ENCODE measurements at places on chromosomes 2 and 18.

- DNase-seq, result no peak
These were observed 87.1 kb upstream of the RAB6C start for GRCh38 chr2:129892360-129892759.

GRCh38 chr2:11786191-11786590 lies 39.8 kb downstream of the LPIN1 start:
- no peak for DNase-seq

DNA sequence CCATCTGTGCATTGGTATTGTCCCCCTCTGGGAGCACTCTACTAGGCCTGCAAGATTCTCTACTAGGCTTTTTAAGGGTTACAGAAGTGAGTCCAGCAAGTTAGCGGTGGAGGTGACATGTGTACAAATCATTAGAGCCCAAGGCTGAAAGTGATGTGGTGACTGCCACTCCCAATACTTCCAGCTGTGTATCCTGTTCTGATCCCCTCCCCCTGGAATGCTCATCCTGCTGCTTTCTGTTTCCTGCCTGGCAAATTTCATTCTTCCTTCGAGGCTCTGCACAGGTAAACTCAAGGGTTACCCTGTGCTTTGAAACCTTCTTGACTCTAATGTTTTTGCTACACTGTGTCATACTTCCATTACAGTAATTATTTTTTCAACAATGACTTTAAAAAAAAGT lies 258.5 kb upstream of the REV1 start:
- DNase-seq, result no peak

GRCh38 chr2:149606251-149606811 lies 18.8 kb upstream of the MMADHC start:
- no peak for DNase-seq

GRCh38 chr2:236833501-236834073 lies 252.1 kb upstream of the COPS8 start:
- no peak for DNase-seq

GRCh38 chr2:207042841-207043240 lies 103.5 kb downstream of the CPO start:
- DNase-seq, result no peak

GRCh38 chr2:10826026-10826425 lies 13.4 kb upstream of the PDIA6 start:
- no peak for DNase-seq

DNA sequence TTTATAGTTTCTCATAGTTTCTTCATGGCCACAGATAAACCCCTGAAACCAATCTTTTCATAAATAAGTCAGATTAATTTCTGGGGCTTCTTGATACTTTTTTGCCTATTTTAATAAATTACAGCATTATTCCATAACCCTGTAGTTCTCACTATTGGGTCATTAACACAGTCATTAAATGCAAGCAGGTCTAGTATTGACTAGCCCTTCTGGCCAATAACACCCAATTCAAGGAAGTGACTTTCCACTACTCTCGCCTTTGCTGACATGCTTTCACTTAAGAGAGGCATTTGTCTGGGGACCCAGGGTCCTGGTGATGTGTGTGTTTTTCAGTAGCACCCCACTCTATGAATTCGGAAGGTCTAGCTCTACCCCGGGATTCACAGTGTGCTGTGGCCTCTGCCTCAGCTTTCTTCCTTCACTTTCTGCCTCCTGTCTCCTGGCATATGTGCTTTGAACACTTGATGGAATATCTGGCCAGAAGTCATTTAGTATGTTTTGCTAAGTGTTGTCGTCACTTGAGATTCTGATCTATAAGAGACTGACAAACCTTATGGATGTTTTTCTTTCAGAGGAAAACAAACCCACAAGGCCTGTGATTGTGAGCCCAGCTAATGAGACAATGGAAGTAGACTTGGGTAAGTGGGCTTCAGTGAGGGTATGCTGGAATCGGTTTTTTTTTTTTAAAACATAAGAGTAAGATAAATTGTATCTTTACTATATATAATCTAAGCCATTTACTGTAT lies 18.6 kb upstream of the IL1RL2 start:
- no peak for DNase-seq

Measured in CD4-positive, alpha-beta T cell (primary cell).